Keratinocyte (primary cell): ENCODE measurements at places on chromosomes 5 and 9. TPM values are rescaled to one million over a fixed set of nuclear protein-coding genes. Genes with fewer than 3 reads are reported as not detected.

The ASPN gene
- polyA plus RNA-seq = 0.36 to 1.1 TPM (median 0.63 TPM) in 3 replicates

The RASEF gene
- 0.08 to 0.52 TPM (median 0.28 TPM) in 3 replicates for polyA plus RNA-seq

The AQP7 gene
- polyA plus RNA-seq = not detected in 3 replicates

The SLC6A19 gene
- not detected in 3 replicates for polyA plus RNA-seq

GRCh38 chr9:88587885-88588649, 53.1 kb downstream of the NXNL2 start:
- no peak for DNase-seq
- H3K4me3 ChIP-seq = no peak overlapping the region
- H3K36me3 ChIP-seq = no peaks in the 10 kb centered on the region
- no peak overlapping the region for H3K27ac ChIP-seq

GRCh38 chr5:176781054-176781375, 29.3 kb upstream of the UNC5A start:
- peaks cover 20% of the 10 kb centered on the region for H3K27me3 ChIP-seq
- no peak overlapping the region for H3K4me3 ChIP-seq
- no peaks in the 10 kb centered on the region for H3K36me3 ChIP-seq
- H3K4me1 ChIP-seq = peaks cover 10% of the 10 kb centered on the region

GRCh38 chr9:13759551-13759950, 480.1 kb upstream of the MPDZ start:
- no peak overlapping the region for H3K27ac ChIP-seq
- no peaks in the 10 kb centered on the region for H3K4me1 ChIP-seq
- DNase-seq = no peak
- H3K27me3 ChIP-seq = no peaks in the 10 kb centered on the region
- no peak overlapping the region for H3K4me3 ChIP-seq

DNA sequence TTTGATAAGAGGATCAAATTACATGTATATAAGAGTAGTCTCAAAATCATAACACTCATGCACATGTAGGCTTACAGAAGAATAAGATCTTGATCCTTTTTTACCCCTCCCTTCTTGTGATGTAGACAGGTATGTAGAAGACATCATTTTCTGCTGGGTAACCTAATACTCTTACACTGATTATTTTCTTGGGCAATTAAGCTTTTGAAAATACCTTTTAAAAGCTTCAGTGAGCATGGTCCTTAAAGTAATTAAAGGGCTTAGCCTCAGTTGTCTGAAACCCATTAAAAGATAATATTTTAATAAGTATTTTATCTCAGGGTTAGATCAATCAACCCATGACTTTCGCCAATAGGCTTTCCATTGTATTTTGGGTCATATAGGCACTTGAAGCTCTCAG, 50.6 kb downstream of the ALDH1A1 start:
- H3K27me3 ChIP-seq = no peaks in the 10 kb centered on the region
- no peaks in the 10 kb centered on the region for H3K4me1 ChIP-seq
- no peak for DNase-seq
- H3K27ac ChIP-seq = no peak overlapping the region
- no peaks in the 10 kb centered on the region for H3K36me3 ChIP-seq

DNA sequence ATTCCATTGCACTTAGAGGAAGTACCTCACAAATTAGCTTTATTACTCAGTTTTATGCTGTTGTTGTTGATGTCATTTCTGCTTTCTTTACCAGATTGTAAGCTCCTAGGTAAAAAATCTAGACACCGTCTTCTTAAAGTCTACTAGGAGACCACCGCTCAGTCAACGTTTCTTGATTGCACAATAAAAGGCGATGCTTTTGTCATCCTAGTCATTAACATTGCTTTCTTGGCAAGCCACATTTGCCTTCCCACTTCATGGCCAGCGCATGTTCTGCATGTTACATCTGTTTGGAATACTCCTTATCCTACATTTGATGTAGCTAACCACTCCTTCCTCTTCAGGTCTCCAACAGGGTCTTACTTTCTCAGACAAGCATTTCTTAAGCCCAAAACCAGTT, 464.0 kb upstream of the TUSC1 start:
- no peak overlapping the region for H3K27ac ChIP-seq
- no peak overlapping the region for H3K4me3 ChIP-seq
- no peak for DNase-seq
- no peaks in the 10 kb centered on the region for H3K36me3 ChIP-seq
- H3K4me1 ChIP-seq = no peaks in the 10 kb centered on the region

DNA sequence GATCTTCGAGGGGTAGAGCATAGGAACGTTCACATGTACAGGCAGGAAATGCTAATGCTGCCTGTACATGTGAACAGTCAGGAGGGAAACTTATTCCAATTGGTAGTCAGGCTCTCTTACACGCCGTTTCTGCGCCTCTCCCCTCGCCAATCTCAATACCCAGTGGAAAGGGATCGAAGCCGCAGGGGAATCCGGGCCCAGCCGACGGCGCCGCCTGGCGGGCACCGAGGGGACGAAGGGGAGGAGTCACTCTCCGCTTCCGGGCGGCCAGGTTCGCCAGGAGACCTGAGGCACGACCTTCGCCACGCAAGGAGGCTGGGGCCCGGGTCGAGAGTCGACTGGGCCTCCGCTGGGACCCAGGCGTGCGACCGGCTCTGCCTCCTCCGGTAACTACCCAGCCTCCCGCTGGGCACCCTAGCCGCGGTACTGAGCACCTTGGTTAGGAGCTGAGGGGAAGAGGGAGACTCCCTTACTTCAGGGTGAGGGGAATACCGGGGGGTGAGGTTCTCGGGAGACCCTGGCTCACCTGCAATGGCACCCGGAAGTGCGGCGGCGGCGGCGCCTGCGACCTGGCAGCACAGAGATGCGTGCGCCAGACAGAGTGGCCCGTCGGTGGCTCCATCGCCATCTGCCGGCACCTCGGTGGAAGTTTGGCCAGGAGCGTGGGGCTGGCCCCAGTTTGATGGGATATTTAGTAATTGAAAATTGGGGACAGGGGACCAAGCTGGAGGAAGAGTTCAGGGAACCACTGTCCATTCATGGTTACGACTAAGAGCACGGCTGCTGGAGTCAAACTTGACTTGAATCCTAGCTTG, at the start of gene PIGO:
Gene PIGO, minus strand, starts transcription at position 557 of the 815 bp plus-strand sequence. CDS start 1,026 bp downstream, outside the sequence.
- peak within 1 kb of the TSS; percentile 94 for H3K4me3 ChIP-seq
- peak within 1 kb of the TSS; percentile 97 for H3K27ac ChIP-seq
- peaks cover 10% of the 10 kb centered on the region for H3K4me1 ChIP-seq
- H3K27me3 ChIP-seq = no peaks in the 10 kb centered on the region
- peaks cover 39% of the 10 kb centered on the region for H3K36me3 ChIP-seq

DNA sequence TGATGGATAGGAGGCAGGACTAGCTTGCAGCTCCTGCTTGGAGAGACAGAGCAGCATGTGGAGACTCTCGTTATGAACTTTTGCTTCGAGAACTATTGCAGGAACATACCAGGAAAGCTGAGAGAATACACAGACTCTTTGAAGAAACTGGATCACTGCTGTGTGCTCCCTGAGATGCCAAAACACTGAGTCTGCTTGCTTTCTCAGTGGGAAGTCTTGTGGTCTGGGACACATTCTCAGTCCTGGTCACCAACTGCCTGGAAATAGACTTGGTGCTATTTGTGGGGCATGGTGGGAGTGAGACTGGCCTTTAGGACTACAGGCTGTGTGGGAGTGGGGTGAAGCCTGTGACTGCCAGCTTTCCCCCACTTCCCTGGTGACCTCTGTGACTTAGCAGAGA, 252.6 kb downstream of the MED10 start:
- H3K4me1 ChIP-seq = no peaks in the 10 kb centered on the region
- H3K4me3 ChIP-seq = no peak overlapping the region
- no peaks in the 10 kb centered on the region for H3K27me3 ChIP-seq
- H3K27ac ChIP-seq = no peak overlapping the region
- no peaks in the 10 kb centered on the region for H3K36me3 ChIP-seq

GRCh38 chr9:125889476-125890419, 142.6 kb downstream of the PBX3 start:
- H3K4me1 ChIP-seq = peaks cover 22% of the 10 kb centered on the region
- H3K4me3 ChIP-seq = peak overlapping the region; percentile 32
- no peak for DNase-seq
- H3K36me3 ChIP-seq = no peaks in the 10 kb centered on the region
- peak overlapping the region; percentile 79 for H3K27ac ChIP-seq
